ENCODE measurements at places on chromosomes 12 and 14.
A peak's percentile ranks its signal among the peaks of the same experiment; 100 is the strongest.

- DNase-seq: no peak
Measured at GRCh38 chr12:95874452-95874851, 15.7 kb downstream of the SNRPF start.

DNA sequence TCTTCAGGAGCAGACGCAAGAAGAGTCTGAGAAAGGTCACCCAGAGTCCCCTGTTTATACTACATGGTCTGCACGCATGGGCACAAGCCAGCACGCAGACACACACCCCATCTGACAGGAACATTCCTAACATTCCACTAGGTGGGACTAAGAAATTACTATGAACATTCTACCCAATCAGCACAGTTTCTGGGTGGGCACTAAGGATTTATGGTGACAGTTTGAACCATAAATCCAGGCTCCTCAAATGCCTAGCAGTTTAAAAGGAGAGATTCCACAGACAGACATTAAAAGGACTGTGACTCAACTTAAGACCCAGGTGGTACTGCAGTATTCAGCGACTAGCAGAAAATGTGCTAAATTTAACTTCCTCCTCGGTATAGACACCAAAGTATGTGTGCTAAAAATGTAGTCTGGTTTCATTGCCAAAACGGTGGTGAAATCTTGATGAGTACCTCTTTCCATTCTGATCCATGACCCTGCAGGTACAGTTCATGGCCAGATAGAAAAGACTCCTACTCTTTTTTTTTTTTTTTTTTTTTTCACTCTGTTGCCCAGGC lies 16.2 kb downstream of the ABHD4 start:
- peak; percentile 96 for DNase-seq

- DNase-seq: no peak
Measured at GRCh38 chr14:103597623-103598377, 31.2 kb upstream of the KLC1 start.

DNA sequence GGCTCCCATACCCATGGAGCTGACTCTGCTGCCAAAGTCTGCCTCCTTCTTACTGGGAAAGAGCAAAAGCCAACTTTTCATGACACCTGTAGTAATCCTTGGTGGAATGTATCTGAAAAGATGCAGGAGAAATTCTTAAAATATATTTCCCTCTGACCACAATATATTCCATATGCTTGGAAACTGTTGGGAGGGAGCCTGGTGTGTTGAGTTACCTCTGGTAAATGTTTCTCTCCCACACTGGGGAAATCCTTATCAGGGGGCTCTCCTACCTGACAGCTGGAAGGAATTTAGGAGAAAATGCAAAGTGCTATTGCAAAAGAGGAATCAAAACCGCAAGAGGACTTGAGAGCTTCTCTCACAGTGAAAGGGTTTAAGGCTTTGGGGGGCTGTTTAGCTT lies 139.4 kb downstream of the TBX5 start:
- DNase-seq: no peak
